Hindlimb muscle (tissue), 1 donor: ENCODE measurements at places on chromosomes 3 and 15. TPM values are rescaled to one million over a fixed set of nuclear protein-coding genes. Genes with fewer than 3 reads are reported as not detected.

GPR171 gene
- not detected for polyA plus RNA-seq

FAM98B gene
- 27.9 TPM for polyA plus RNA-seq

PLCB2 gene
- 7.9 TPM for polyA plus RNA-seq

PLSCR5 gene
- not detected for polyA plus RNA-seq

RETNLB gene
- polyA plus RNA-seq = not detected

SLC12A1 gene
- 0.03 TPM for polyA plus RNA-seq

POLQ gene
- 2.6 TPM for polyA plus RNA-seq

GATA2 gene
- polyA plus RNA-seq = 3.6 TPM

MAP4 gene
- polyA plus RNA-seq = 358 TPM

CIB1 gene
- polyA plus RNA-seq = 23.1 TPM

SERINC4 gene
- polyA plus RNA-seq = 0.90 TPM

CYP8B1 gene
- 0.05 TPM for polyA plus RNA-seq

GOLGA8T gene
- not detected for polyA plus RNA-seq

ARRDC4 gene
- 13.7 TPM for polyA plus RNA-seq

NR2F2 gene
- polyA plus RNA-seq = 64.7 TPM

IP6K1 gene
- 22.7 TPM for polyA plus RNA-seq

USP3 gene
- polyA plus RNA-seq = 26.4 TPM

U2SURP gene
- 79.7 TPM for polyA plus RNA-seq

- no peak for DNase-seq
Observed at GRCh38 chr3:52690560-52690959, 4.7 kb downstream of the GNL3 start.

DNA sequence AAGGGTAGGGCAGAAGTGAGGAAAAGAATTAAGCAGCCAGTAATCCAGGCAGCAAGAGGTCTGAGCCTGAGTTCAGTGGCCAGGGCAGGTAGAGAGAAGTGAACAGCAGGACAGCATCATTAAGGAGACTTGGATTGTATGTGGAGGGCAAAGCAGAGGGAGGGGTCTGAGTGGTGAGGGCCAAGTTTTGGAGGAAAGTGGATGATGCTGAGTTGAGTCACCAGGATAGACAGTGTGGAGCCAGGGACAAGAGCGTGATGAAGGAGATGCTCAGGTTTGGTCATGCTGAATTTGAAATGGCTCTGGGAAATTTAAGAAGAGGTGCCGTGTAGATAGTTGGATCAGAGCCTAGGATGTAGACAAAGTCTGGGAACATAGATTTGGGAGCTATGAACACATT lies 93.1 kb downstream of the ARHGEF26 start:
- DNase-seq = no peak

- peak; percentile 85 for DNase-seq
Observed at GRCh38 chr3:143973259-143974021, 1.8 kb downstream of the DIPK2A start.

DNA sequence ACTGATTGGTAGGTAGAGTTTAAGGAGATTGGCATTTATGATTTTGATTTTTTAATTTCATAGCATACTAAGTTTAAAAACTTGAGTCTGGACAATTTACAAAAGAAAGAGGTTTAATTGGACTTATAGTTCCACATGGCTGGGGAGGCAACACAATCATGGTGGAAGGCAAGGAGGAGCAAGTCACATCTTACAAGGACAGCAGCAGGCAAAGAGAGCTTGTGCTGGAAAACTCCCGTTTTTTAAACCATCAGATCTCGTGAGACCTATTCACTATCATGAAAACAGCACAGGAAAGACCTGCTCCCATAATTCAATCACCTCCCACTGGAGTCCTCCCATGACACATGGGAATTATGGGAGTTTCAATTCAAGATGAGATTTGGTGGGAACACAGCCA lies 630.9 kb upstream of the NR2F2 start:
- no peak for DNase-seq

GRCh38 chr3:160105907-160106584 lies 117.4 kb downstream of the IL12A start:
- DNase-seq = no peak

DNA sequence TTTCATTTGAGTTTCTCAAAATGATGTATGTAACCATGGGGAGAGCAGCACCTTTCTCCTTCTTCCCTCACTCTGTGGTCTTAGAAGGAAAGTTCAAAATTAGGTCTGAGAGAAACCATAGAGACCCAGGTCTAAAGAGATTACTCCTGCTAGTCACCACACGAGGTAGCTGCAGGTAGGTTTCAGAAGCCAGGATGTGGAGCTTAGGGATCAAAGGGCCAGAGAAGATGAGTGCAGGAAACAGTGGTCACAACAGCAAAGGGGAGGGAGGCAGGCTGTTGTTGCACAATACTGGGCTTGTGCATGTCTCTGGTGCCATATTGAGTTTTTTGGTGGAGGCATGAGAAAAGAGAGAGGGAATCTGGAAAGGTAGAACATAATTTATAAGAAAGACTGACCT lies 583.6 kb downstream of the AGBL1 start:
- DNase-seq = no peak

- no peak for DNase-seq
Observed at GRCh38 chr3:179045719-179046402, 25.7 kb downstream of the ZMAT3 start.

- DNase-seq = no peak
Observed at GRCh38 chr3:94061297-94061696, 1.4 kb downstream of the DHFR2 start.

GRCh38 chr15:57364282-57365007 lies 11.9 kb upstream of the CGNL1 start:
- DNase-seq = no peak

DNA sequence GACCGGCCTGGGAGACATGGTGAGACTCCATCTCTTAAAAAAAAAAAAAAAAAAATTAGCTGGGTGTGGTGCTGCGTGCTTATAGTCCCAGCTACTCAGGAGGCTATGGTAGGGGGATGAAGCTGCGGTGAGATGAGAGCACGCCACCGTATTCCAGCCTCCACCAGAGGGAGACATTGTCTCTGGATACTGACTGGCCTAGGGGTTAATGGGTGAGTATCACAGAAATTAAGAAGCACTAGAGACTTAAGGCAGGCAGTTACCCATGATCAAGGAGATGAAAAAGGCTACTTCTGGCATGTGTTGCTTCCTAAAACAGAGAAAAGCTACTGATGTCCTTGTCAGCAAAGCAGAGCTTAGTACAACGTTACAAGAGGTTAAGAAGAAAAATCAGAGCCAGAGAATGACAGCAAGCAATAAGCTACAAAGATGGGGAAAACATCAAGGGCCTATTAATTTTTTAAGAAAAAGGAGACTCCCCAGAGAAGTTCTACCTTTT lies 8.6 kb downstream of the TFRC start:
- peak; percentile 78 for DNase-seq

GRCh38 chr15:94164202-94164807 lies 67.1 kb upstream of the MCTP2 start:
- DNase-seq = peak; percentile 32

DNA sequence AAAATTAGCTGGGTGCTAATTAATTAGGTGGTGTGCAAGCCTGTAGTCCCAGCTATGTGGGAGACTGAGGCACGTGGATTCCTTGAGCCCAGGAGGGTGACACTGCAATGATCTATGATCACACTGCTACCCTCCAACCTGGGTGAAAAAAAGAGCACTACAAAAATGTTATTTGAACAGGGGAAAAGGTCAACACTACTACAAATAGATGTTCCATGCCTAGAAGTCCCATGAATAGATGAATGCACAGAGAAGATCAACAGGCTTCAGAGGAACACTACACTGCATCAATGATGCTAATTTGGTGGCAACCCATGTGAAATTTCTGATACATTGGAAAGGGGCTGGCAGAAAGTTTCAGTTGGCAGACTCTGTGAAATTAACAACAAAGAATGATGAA lies 105.4 kb upstream of the FHIT start:
- no peak for DNase-seq

GRCh38 chr3:27573780-27574437 lies 89.7 kb upstream of the SLC4A7 start:
- no peak for DNase-seq

DNA sequence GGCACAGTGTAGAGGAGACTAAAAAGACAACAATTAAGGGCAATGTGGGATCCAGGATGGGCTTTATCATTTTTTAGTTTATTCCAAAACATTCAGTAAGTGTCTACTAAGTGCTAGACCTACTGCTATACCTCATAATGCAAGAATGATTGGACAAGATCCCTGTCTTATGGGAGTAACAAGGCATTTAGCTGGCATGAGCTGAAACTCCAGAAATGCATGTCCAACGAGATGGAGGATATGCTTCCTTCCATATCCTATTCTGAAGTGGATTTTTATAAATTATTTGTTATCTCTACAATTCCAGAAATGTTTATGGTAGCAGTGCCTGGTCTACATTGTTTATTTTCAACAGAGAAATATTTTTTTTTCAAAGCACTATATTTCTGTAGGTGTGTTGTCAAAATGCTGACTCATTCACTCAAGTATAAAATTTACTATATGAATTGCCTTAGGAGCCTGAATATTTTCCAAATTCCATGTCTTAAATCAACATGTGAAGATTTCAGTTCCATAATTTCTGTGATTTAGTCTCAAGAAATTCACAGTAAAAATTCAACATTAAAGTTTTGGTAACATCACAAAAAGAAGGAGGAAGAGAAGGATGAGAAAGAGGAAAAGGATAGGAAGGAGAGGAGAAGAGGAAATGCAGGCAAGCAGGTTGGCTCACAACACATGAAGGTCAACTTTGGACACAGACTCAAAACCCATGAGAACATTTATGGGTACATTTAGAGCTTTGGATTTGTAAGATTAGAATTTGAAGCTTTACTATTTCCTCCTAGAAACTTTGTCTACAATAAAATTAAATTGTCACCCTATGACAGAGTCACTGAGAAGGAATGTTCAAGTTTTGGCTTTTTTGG lies 88.6 kb downstream of the P3H2 start:
- no peak for DNase-seq

DNA sequence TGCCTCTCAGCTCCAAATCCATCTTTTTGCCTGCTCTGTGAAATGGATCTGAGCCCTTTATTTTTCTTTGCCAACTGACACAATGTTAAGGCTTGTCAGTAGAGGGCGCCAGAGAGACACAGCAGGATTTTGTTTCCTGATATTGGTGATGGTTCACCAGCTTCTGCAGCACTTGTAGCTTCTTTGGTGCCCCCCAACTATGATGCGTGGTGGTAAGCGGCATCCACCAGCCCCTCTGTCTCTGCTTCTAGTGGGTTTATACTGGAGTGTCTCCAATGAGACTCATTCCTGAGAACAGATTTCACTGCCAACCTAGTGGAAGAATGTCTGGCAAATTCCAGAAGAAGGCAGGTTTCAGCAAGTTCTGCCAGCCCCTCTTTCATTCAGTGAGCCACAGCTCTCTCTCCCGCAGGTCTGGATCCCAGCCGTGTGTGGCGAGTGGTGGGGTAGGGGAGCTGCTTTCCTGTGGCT lies 471.9 kb upstream of the FRG2C start:
- DNase-seq = peak; percentile 25

- DNase-seq = no peak
Observed at GRCh38 chr3:11392014-11392859, 120.0 kb downstream of the ATG7 start.

GRCh38 chr3:5128849-5129248 lies 6.8 kb downstream of the ARL8B start:
- DNase-seq = no peak

DNA sequence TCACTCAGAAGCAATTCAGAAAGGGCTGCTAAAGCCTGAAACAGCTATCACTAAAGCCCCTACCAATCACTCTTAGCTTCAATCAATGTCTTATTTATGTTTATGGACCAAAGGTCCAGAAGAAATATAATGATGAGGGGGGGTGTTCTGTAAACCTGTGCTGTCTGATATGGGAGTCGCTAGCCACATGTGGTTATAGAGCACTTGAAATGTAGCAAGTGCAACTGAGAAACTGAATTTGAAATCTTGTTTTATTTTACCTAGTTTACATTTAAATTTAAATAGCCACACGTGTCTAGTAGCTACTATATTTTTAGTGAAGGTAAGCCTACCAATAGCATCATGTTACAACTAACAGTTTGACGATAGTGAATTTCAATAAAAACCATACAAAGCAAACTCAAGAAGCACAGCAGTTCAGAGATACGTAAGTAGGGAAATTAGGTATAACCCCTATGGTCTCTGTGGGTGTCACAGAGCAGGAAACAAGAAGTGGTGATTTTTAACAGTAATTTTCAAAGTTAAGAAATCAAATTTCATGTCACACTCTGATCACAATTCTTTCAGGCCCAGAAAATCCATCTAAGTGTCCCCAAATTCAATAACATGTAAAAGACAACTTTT lies 3.6 kb downstream of the POU1F1 start:
- no peak for DNase-seq

GRCh38 chr3:194955979-194956696 lies 270.5 kb downstream of the FAM43A start:
- no peak for DNase-seq

GRCh38 chr3:87006844-87007439 lies 16.0 kb upstream of the VGLL3 start:
- DNase-seq = no peak

DNA sequence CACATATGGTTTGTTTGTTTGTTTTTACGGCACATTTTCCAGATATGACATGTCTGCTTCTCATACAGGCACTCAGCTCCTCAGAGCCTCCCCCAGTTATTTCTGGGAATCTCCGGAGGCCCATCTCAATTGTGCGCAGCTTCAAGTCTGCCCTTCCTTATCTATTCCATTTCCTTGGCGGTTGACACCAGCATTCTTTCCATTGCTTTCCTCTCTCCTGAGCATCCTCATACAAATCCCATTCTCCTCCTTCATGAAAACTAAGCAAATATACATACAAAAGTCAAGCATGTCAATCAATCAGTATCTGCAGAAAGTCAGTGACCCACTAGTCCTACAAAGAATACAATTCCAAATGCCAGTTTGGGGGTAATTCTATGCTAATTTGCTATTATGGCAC lies 166.7 kb downstream of the SQOR start:
- no peak for DNase-seq

DNA sequence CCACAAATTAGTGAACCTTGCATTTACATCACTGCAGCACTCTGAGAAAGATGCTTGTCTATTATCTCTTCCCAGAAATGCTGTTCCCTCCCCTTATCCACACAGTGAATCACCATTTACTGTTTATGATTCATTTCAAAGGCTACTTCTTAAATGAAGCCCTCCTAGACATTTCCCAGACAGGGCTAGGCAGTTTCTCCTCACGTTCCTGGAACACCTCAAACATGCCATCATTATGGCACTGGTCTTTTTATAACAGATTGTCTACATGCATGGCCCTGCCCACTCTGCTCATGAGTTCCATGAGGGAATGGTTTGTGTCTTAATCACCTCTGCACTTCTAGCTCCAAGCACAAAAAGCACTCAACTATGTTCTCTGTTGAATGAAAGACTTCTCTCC lies 32.2 kb upstream of the TM2D3 start:
- DNase-seq = no peak

GRCh38 chr3:141011232-141011996 lies 39.7 kb upstream of the SPSB4 start:
- peak; percentile 89 for DNase-seq

GRCh38 chr3:45026957-45027356 lies 854 bp downstream of the CLEC3B start:
- DNase-seq = peak; percentile 75

GRCh38 chr15:51202783-51203182 lies 108.1 kb upstream of the TNFAIP8L3 start:
- DNase-seq = no peak

DNA sequence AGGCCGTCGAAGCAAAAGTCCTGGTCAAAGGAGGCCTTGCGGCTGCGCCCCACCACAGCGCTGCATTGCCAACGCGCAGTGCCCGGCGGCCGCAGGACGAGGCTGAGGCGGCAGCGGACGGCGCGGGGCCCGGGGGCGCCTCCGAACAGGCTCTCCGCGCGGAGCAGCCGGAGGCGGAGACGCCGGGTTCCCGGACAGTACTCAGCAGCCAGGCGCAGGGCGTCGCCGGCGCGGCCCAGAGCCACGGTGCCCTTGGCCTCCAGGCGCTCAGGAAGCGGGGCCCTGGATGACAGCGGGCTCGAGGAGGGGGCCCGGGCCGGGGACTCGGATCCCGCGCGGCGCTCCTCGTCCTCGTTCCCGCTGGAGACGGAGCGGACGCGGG lies 1.1 kb downstream of the C2CD4B start:
- no peak for DNase-seq
